Kidney (tissue), 22 donors: ENCODE measurements at places on chromosomes 7 and 10.

GRCh38 chr7:121578669-121579068 lies 182.6 kb upstream of the FAM3C start:
- no peak for DNase-seq

GRCh38 chr7:1290026-1290678 lies 57.5 kb downstream of the UNCX start:
- peak; percentile 90 for DNase-seq

DNA sequence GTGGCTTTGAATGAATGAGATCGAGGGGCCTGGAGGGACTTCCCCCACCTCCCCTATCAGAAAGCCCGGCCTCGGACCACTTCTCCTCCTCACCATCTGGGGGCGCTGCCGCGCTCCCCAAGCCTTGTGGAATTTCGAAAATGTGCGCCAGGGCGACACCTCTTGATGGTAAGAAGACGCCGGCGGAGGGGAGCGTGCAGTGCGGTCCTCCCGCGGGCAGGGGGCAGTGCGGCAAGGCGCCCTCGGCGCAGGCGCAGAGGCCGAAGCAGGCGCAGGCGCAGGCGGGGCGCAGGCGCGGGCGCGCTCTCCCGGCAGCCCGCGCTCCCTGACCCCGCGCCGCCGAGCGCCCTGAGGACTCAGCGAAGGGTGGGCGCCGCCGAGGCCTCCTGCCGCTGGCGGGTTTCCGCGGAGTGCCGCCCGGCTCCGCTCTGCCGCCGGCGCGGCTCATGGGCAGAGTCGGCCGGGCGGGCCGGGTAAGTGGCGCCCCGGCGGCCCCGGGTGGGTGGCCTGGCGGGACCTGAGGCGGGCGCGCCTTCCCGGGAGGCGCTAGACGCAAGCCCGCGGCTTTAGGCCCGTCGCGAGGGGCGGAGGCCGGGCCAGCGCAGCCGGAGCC lies at the start of gene RBM17:
Gene RBM17, plus strand, starts transcription at position 314 of the 613 bp plus-strand sequence. CDS start 8,032 bp downstream, outside the sequence.
- peak; percentile 98 for DNase-seq

DNA sequence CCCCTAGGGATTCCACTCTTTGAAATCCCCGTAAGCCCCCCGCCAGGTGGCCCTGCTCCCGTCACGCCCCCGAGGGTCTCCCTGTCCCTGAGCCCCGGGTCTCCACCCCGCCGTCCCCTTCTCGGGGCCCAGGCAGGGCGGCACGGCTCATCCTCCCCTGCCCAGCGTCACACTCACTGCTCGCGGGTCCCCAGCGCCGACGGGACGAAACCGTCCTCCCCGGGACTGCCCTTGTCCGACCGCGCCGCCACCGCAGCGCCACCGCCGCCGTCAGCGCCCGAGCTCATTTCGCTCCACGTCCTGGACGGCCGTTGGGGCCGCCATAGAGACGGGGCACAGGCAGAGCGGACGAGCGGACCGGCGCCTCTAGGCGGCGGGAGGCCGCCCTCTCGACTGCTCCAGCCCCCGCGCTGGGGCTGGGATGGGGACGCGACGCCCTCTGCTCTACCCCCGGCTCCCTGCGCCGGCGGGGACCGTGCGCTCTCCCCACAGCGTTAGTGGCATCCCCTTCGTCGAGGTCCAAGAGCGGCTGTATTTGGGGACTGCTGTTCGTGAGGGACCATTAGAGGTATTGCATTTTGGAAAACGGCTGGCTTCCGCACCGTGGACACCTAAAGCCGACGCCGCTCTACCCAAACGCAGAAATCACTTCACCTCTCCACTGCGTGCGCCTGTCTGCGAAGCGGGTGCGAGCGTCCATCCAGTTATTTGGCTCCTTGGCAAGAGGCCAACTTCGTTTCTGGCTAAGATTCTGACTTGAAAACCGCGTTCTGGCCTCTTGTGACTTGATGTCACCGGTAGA lies at the start of gene EEF1AKMT2:
Gene EEF1AKMT2, minus strand, starts transcription at position 341 of the 802 bp plus-strand sequence. Its CDS starts 54 bp downstream, at position 287.
- DNase-seq, result peak; percentile 89

- DNase-seq, result no peak
Observed at GRCh38 chr10:31359979-31360378, 41.0 kb downstream of the ZEB1 start.

- DNase-seq, result no peak
Observed at GRCh38 chr10:28113202-28113601, 114.3 kb upstream of the ODAD2 start.

DNA sequence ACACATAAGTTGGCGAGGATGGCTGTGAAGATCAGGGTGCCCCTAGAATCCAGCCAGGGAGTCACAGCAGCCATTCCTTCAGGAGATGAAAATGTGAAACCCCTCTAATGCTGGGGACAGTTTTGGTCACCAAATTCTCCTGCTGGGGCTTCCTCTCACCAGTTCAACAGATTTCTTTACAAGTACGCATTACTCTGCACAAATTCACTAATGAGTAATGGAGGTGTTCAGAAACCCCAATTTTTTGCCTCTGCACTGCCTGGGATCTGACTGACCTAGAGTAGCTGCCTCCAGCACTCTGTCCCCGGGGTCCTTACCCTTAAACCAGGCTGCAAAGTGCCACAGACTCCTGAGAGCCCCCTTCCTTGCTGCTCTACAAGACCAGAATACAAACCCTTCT lies 16.1 kb downstream of the TRPV5 start:
- no peak for DNase-seq

- DNase-seq, result no peak
Observed at GRCh38 chr10:126734967-126735366, 64.5 kb upstream of the C10orf90 start.

GRCh38 chr7:39428221-39428620 lies 138.0 kb upstream of the YAE1 start:
- no peak for DNase-seq

DNA sequence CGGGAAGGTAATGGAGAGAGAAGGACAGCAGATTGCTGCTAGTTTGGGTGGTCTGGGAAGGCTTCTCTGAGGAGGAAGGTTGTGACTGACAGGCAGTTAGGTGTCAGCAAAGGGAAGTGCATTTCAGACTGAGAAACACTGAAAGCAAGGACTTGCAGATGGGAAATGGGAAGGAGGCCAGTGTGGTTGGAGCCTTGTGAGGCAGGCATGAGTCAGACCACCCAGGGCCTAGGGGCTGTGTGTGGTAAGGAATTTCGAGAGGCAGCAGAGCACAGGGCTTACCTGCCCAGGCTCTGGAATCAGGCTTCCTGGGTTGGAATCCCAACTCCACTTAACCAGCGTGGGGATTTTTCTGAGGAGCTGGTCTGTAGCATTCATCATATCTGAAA lies 53.5 kb downstream of the NRF1 start:
- DNase-seq, result no peak

GRCh38 chr7:2699289-2699620 lies 11.3 kb downstream of the AMZ1 start:
- no peak for DNase-seq

DNA sequence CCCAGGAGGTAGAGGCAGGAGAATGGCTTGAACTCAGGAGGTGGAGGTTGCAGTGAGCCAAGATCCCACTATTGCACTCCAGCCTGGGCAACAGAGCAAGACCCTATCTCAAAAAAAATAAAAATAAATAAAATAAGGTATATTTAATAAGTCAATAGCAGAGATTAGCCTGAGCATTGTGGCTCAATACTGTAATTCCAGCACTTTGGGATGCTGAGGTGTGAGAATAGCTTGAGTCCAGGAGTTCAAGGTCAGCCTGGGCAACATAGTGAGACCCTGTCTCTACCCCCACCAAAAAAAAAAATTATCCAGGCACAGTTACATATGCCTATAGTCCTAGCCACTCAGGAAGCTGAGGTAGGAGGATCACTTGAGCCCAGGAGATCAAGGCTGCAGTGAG lies 38.4 kb upstream of the OIT3 start:
- no peak for DNase-seq

- DNase-seq, result no peak
Observed at GRCh38 chr10:75034131-75034512, 77.3 kb upstream of the SAMD8 start.

DNA sequence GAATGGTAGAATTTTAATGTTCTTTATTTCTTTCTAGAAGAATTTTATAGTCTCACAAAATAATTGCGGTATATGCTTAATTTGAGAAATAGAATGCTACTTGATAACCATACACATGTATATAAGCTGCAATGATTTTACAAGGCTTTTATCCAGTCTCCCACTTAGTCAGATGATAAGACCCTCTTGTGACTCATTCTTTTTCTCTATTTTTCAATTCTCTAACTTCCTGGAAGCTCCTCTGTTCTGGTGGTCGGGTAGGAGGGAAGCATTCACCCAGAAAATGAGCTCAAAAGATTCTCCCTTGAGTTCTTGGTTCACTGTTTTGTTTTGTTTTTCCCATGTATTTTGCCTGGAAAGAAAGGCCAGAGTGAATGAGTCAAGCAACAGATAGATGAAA lies 546.6 kb downstream of the INHBA start:
- DNase-seq, result no peak

DNA sequence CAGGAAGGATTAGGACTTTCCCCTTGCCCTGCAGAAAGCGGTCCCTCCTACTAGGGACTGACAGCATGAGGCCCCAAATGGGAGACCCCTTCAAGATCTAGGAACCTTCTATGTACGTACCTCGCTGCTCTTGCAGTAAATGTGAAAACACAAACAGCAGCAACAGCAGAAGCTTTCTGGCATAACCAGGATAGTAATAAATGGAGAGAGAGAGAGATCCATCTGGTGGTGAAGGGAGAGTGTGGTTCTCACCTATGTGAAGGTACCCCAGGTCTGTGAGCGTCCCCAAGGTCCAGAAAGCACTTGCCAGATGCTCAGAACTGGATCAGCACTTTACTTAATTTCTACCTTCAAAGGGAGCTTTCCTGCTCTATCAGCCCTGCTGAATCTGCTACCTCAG lies 592.7 kb downstream of the PARD3 start:
- DNase-seq, result no peak

DNA sequence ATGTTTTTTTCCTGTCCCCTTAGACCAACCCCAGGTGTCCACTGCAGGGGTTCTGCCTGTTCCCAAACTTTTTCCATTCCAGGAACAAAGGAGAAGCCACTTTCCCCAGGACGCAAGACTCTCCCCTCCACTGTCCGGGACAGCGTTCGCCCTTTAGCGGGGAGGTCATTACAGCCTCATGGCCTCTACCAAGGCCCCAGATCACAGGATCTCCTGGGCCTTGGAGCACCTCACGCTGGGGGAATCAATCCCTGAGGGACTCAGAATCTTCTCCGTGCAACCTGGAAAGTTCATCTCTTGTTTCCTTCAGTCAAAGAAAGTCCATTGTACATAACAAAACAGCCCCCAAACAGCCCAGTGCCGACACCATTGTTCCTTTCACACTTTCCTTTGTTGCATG lies 41.2 kb downstream of the MKI67 start:
- no peak for DNase-seq

- DNase-seq, result peak; percentile 49
Observed at GRCh38 chr10:132714986-132715775, 70.8 kb downstream of the NKX6-2 start.

GRCh38 chr7:78450706-78451105 lies 652.1 kb downstream of the PHTF2 start:
- DNase-seq, result no peak

- no peak for DNase-seq
Observed at GRCh38 chr7:36160313-36160712, 7.3 kb downstream of the EEPD1 start.

DNA sequence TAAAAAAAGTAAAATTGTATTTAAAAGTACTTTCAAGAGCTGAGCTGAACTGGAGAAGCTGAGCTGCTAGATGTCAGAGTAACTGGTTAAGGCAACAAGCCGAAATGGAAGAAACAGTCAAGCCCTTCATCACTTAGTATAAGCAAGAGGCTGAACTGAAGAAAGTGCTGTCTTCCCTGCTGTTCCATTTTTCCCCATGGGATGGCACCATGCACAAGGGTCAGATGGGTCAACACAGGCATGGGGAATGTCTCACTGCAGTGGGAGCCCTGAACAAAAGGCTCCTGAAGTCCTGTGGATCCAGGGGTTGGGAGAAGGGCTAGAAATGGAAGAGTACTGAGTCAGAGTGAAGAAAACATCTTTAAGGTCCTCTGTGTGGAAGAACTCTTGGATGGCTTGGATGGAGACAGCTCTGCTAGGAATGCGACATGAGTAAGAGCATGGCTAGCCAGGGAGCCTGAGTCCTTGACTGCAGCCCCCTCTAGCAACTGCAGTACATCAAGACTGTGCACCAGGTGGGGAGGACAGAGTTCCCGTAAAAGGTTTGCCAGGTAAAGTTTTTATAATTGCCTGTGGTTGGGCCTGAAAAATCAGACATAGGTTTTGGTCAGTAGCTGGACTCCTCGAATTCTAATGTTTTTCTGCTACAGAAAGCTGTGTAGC lies 348.3 kb downstream of the GPR158 start:
- DNase-seq, result no peak

GRCh38 chr7:43771573-43771972 lies 13.1 kb downstream of the BLVRA start:
- DNase-seq, result no peak

- DNase-seq, result no peak
Observed at GRCh38 chr10:28256776-28257175, 46.1 kb downstream of the MPP7 start.

DNA sequence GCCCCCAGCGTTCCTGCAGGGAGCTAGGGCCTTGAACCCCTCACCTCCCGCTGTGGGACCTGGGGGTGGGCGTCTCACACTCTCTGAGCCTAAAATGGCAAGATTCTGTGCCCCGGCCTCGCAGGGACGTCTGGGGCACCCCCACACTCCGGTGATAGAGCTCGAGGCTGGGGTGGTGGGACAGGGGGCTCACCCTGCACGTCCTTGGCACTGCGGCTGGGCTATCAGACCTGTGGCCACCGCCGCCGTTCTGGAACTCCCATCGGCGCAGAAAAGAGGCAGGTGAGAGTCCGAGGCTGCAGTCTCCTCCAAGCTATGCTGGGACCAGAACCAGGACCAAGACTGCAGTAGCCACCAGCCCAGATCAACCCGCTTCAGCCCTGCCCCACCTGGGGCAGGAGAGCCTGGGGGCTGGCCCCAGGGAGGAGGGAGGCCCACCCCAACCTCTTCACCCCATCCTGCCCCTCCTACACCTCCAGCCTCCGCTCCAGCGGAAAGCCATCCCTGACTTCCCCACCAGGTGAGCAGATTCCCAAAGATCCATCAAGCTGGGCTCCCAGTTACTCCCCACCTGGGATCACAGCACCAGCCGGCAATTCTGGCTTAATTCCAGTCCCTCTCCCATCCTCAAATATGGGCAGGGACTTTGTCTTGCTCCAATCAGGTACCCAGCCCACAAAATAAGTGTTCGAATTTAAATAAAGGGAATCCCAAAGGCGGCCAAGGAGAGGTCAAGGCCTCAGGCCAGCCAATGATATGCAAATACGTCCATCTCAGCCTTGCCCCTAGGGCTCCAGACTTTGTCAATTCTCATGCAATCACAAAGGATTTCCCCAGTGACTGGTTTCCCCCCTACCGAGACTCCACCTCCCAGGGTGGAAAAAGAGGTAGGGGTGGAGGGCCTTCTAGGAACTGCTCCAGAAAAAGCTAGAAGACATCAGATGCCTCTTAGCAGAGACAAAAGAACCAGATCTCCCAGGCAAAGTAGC lies 16.4 kb downstream of the TNRC18 start:
- DNase-seq, result no peak

- DNase-seq, result no peak
Observed at GRCh38 chr10:12067336-12067735, 1.4 kb upstream of the DHTKD1 start.

GRCh38 chr10:73968098-73968521 lies 29.8 kb upstream of the VCL start:
- peak; percentile 35 for DNase-seq
